ENCODE measurements at places on chromosomes 13 and 19.
A peak's percentile ranks its signal among the peaks of the same experiment; 100 is the strongest.

DNA sequence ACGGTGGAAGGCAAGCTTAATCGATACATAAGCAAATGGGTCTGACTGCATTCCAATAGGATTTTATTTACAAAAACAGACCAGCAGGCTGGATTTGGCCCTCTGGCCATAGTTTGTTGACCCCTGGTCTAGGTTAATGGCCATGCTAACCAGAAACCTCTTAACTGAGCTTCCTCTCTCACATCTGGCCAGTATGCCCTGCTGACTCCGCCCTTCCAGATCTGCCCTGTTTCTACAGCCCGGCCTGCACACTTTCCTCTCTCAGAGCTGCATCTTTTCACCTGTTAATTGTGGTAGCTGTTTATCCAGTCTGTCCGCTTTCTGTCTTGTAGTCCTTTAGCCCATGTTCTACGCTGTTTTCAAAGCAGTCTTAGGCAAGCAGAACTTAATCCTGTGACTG lies 25.6 kb downstream of the EDNRB start:
- no peak for DNase-seq

- no peak for DNase-seq
Observed at GRCh38 chr13:102768909-102769308, 4.7 kb downstream of the TEX30 start.

DNA sequence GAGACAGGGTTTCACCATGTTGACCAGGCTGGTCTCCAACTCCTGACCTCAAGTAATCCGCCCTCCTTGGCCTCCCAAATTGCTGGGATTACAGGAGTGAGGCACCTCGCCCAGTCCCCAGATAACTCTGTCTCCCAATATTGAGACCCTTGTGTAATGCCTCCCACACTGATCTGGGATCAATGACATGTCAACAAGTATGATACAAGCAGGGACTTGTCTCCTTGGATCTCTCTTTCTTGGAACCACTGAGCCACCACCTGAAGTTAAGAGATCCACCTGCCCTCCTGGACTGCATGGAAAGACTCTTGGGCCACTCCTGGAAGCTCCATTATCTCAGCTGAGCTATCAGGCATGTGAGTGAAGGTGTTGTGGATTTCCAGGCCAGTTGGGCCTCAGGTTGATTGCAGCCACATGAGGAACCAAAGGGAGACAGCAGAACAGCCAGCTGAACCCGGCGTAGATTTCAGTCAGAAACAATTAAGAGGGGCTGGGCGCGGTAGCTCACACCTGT lies 15.1 kb downstream of the NFKBID start:
- peak; percentile 53 for DNase-seq

DNA sequence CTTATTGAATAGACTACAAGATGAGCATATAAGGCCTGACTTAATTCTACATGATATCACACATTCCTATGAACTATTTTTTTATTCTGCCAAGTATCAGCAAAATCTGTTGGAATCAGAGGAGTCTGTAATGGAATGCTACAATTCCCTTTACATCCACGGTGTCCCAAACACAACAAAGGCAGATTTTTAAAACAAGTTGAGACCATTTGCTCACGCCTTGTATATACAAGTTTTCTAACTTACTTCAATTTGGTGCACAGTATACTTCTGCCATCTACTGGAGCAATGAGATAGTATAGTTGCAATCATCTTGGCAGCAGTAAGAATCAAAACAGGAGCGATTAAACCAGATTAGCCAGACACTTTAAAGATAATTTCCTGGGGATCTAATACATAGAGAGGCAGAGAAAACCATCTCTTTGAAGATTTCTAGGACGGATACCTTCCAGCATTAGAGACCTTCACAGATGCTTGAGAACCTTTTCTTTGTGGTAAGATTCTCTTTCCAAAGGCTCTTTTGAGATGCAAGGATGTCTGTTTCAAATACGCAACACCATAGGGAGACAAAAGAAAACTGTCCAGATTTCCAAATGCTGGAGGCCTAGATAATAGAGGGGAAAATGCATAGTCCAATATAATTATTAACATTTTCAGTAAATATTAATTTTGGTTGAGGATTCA lies 302.0 kb upstream of the MIR17HG start:
- no peak for DNase-seq

GRCh38 chr13:60351855-60352615 lies 45.0 kb upstream of the TDRD3 start:
- DNase-seq = no peak

DNA sequence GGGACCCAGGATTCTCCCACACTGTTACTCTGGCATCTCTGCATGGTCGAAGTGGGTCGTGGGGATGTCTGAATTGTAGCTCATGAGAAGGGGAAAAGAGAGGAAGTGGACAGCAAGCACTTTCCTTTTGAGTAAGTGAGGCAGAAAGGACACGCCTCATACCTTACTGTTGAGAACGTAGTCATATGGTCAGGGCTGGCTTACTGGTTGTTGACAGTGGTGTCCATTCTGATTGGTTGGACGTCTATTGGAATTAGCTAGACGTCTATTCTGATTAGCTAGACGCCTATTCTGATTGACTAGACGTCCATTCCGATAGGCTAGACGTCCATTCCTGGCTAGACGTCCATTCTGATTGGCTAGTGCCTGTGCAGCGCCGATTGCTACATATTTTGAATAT lies 12.4 kb downstream of the GRIN2D start:
- DNase-seq = no peak

GRCh38 chr19:3699741-3700241 lies 477 bp downstream of the PIP5K1C start:
- DNase-seq = no peak

DNA sequence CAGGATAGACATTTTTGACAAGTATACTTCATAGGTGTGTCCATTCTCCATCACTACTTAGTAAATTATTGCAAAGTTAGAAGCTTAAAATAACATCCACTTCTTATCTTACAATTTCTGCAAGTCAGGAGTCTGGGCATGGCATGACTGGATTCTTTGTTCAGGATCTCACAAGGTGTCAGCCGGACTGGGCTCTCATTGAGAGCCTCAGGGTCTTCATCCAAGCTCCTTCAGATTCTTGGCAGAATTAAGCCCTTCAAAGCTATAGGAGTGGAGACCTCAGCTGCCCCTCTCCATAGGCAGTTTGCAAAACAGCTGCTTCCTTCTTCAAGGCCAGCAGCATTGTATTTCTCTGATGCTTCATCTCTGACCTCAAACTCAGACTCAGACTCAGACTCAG lies 9.1 kb upstream of the SIN3B start:
- DNase-seq = no peak

- DNase-seq = no peak
Observed at GRCh38 chr13:36431204-36432105, 840 bp upstream of the CCNA1 start.

DNA sequence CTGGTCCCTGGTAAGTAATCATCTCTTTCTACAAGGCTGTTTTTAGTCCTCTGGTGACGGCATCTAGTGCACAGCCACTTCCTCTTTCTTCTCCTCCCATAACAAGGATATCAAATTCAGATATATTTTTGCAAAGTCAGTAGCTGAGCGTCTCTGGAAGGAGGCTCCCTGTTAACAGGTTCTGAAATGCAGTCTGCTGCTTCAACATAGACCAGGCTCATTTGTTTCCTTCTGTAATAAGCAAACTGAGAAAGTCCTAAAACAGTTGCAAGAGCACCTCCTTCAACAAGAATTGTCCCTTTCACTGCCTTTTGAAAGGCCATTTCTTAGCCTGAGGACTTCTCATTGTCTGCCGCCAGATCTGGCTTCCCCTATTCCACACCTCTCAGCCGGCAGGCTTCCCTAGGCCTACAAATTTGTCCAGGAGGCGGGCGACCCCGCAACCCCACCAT lies 7.4 kb upstream of the ZSCAN5A start:
- no peak for DNase-seq

DNA sequence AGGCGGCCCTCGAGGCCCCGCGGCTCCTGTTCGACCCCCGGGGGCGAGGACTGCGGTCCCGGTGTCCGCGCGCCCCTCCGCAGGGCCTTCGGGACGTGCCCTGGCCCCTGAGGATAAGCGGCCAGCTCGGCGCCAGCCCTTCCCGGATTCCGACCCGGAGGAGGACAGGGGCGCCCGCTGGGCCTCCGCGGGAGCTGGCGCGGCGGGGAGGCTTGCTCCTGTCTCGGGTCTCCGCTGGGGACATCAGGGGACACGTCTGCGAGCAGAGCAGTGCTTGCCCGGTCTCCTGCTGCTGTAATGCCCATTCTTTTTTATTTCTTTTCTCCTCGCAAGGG lies 829 bp downstream of the B3GLCT start:
- no peak for DNase-seq

- DNase-seq = no peak
Observed at GRCh38 chr19:55646889-55647731, 902 bp upstream of the CCDC106 start.

- DNase-seq = peak; percentile 47
Observed at GRCh38 chr19:5828661-5829566, 10.6 kb downstream of the FUT6 start.

DNA sequence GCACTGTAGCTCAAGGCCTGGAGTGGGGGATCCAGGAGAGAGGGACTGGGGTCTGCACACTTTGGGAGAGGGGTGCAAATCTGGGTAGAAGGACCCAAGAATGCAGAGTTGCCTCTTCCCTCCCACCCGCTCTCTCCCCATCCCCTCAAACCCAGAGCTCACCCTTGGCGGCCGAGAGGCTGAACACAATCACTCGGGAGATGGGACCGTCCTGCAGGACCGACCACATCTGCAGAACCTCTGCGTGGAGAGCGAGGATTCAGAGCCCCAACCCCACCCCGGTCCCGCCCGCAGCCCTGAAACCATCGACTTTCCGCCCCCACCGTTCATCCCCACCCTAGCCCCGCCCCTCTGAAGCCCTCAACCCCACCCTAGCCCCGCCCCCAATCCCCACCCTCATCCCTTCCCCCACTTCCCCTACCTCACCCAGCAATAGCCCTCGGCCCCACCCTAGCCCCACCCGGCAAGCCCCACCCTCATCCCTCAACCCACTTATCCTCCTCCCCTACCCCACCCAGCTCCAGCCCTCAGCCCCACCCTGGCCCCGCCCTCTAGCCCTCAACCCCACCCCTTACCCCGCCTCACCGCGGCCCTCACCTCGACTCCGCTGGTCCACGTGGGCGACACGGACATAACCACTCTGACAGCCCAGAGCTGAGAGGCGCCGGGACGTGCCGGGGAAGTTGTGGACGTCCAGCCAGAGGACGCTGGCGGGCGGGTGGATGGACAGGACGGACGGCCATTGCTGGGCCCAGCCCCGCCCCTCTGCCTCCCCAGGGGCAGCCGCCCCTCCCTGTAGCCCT lies 4.1 kb downstream of the KPTN start:
- DNase-seq = no peak

DNA sequence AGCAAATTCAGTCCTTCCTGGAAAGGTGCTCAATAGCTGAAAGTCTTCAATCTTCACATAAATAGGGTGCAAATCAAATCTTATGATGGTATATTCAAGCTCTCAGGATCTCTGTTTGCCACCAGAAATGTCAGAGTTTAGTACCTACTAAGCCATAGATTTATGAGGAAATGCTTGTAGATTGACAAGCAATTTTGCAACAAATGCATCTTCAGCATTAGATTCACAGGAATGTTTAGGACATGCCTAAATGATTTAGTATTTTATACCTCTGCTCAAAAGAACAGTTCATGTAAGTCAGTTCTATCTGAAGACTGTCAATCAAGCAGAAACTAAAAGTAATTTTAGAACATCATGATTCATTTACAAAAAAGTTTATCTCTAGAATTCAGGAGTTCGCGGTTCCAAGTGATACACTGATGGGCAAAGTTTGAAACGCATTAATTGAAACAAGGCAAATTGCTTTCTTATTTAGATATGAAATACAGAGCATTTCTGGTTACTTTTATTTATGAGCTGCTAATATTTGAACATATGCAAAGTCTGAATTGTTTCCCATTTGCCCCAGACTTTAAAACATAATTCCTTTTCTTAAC lies 65.7 kb downstream of the DACH1 start:
- no peak for DNase-seq

DNA sequence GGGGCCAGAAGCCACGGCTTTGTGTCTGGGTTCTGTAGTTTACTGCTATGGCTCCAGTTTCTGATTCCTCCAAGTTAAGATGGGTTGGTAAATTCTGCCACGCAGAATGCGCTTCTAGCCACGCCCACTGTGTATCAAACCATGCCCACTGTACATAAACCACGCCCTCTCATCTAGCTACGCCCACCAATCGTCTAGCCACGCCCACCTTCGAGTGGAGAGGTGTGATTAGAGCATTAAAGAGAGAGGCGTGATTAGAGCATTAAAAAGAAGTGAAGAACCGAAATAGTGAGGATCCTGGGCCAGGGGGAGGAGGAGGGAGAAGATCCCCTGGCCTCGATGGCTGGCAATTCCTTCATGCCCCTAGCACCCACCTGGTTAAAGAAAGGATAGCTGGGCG lies 43.7 kb upstream of the ADGRE5 start:
- DNase-seq = peak; percentile 50

DNA sequence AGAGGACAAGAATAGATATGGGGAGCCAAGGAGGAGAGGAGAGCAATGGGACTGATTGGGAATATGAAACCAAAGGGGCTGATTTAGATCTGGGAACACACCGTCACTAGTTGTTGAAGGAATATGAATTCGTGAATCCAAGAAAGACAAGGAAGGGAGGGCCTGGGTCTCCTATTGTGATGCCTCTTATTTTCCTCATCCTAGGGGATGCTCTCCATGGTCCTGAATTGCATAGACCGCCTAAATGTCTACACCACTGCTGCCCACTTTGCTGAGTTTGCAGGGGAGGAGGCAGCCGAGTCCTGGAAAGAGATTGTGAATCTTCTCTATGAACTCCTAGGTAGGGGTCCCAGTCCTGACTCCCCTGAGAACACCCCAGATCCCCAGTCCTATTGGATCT lies 21.5 kb downstream of the RYR1 start:
- DNase-seq = no peak

DNA sequence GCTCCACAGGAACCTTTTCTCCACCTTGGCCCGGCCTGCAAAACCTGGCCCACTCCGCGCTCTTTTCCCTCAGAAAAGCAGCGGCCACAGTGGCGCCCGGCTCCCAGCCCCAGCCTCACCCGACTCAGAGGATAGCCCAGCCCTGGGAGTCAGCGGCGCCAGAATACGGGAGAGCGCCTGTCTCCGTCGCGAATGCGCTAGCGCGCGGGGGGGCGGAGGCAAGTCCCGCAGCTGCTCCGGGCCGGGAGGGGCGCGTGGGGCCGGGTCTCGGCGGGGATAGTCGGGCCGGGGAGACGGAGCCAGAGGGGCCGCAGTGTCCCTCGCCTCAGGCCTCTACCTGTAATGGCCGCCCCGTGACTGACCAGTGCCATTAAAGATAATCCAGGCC lies at the start of gene ZFP30:
TSS of gene ZFP30 (minus strand) at position 165 of the 388 bp plus-strand sequence. CDS start 7,643 bp downstream, outside the sequence.
- DNase-seq = peak; percentile 79

GRCh38 chr13:77494226-77494625 lies 41.3 kb upstream of the SCEL start:
- DNase-seq = no peak

DNA sequence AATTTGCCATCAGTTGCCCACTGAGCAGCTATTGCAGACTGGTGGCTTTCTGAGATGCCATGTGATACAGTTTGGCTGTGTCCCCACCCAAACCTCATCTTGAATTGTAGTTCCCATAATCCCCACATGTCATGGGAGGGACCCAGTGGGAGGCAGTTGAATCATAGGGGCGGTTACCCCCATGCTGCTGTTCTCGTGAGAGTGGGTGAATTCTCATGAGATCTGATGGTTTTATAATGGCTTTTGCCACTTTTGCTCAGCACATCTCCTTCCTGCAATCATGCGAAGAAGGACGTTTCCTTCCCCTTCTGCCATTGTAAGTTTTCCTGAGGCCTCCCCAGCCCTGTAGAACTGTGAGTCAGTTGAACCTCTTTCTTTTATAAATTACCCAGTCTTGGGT lies 34.8 kb upstream of the ANKRD10 start:
- no peak for DNase-seq

- no peak for DNase-seq
Observed at GRCh38 chr13:63693696-63694095, 2278.0 kb upstream of the PCDH20 start.

Measured in activated T-cell treated with anti-CD3 and anti-CD28 coated beads, Interleukin-2, amount 50 U/mL, for 1 hour (primary cell).